ENCODE measurements at places on chromosomes 2 and 18.

DNA sequence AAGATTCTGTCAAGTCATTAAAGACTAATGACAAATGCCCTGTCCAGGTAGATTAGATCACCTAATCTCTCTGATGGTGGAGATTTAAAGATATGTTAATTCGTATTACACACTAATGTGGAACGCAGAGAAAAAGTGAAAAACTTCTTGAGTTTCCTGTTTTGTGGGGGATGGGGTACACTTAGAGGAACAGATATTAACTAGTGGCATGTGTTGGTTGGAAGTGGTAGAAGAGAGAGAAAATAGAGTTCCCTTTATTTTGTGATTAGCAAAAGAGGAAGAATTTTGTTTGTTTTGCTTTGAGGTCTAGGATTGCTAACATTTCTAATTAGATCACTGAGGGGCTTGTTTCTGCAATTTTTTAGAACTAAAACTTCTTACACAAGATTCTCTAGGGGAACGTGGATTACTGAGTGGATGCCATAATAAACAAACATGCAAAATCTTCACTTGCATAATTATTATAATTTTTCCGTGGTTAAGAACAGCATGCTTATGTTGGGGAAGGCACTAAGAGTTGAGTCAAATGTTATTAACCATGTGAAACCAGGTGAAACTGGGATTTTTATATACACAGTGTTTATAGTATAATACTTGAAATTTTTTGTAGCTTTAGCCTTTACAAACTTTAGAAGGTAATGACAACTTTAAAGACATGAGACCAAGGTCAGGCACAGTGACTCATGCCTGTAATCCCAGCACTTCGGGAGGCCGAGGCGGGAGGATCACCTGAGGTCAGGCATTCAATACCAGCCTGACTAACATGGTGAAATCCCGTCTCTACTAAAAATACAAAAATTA, 97.4 kb upstream of the STK17B start:
- DNase-seq: no peak

- DNase-seq: no peak
Observed at GRCh38 chr18:3248062-3248657, 559 bp downstream of the MYL12A start.

- DNase-seq: no peak
Observed at GRCh38 chr2:64462940-64463700, 9.2 kb downstream of the LGALSL start.

DNA sequence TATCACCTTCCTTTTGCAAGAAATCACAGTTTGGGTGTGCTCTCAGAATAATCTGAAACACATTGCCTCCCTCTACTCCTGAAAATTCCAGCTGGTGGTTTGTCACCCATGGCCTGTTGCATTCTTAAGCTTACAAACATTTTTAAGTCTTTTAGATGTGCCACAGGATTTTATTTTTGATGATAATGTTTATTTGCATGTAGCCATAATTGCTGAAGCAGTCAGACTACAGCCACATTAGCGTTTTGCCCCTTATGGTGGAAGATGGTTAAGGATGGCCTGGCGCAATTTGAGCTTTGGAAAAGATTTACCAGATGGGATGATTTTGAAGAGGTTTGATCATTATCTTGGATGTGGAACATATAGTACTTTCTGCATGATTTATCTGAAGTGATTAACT, 439.5 kb downstream of the MEIS1 start:
- DNase-seq: no peak

- DNase-seq: no peak
Observed at GRCh38 chr2:205858881-205859441, 176.7 kb downstream of the NRP2 start.

DNA sequence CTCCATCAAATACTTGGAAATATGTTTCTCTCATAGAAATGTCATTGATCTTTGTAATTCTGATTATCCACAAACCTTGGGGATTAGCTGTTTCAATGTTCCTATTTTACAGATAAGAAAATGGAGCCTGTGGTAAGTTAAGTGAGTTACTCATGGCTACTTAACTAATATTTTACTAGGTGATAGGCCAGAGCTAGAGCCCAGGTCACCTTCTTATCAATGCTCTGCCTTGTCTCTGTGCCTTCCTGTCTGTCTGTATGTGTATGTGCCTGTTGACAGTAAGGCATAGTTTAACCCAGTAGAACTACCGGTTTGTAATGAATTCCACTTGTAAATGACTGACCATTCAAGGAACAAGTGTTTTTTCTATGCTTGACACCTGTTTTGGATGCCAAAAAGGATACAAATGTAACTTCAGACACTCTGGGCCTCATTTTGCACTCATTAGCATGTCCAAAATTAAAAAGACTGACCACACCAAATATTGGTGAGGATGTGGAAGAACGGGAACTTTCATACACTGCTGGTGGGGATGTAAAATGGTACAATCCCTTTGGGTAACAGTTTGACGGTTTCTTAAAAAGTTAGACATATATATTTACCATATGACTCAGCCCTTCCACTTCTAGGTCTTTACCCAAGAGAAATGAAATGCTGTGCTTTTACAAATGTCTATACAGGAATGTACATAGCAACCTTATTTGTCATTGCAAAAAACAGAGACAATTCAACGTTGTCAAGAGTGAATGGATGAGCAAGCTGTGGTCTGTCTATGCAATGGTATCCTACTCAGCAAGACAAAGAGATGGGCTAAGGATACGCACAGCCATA, 19.6 kb upstream of the IL1A start:
- DNase-seq: no peak

DNA sequence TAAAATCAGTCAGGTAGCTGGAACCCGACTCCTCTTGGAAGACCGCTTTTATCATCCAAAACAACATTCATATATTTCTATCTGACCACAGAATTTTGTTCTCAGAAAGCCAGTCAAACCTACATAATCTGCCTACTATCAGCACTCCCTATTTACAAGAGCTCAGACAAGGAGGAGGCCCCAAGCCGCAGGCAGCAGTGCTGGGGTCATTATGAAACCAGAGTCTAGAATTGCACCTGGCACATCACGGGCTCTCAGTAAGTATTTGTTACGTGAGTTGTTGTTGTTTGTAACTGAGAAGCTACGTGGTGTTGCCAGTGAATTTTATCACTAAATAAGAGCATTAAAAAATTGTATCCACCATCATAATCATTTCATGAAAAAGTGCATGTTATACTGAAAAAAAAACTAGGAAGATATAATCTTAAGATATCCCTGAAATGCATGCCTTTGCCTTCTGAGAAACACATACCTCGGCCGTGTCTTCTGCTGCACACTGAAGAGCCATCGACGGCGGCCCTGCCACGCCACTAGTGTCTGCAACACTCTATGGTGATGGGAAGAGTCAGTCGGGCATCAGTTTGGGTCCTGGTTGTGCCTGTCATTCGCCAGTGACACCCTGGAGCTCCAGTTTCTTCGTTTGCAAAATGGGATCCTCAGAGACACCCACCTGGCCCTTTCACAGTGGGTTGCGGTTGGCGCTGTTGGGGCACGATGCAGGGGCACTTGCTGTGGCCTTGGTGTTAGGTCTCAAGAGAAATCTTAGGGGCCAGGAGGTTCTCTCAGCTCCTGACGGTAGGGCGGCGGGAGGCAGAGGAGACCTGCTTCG, 505.9 kb downstream of the EIPR1 start:
- no peak for DNase-seq

- DNase-seq: no peak
Observed at GRCh38 chr2:8547284-8548064, 134.4 kb upstream of the ID2 start.

- no peak for DNase-seq
Observed at GRCh38 chr18:59665057-59666006, 31.9 kb downstream of the CCBE1 start.

- DNase-seq: no peak
Observed at GRCh38 chr2:152466980-152467676, 132.2 kb downstream of the FMNL2 start.

DNA sequence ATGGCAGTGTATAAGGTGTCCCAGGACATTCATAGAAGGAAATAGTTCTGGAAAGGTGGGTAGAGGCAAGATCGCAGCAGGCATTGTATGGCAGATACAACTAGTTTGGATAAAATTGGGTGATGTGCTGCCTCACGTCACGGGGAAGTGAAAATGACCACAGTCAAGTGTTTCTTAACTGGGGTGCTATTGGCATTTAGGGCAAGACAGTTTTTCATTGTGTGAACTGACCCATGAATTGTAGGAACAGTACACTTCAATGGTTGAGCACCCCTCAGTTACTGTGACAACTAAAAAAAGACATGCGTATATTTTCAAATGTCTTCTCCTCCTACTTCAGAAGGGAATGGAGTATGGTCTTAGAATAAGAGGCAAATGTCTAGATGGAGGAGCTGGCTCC, 22.3 kb upstream of the CYRIA start:
- no peak for DNase-seq

DNA sequence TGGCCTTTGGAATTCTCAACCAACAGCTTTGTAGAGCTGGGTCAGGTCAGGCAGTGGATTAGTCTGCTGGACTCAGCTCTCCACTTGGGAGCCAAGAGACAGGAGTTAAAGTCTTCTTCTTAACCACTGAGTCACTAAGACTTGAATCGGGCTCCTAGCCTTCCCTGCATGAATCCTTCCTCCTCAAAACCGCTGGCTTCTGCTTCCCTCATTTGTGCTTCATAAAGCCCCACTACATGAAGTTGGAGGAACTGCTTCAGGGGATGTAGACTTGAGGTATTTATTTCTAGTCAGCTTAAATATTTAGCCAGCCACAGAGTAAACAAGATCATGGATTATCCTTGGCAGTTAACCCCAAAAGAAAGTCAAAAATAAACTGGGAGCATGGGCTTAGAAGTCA, 536.3 kb upstream of the TNP1 start:
- DNase-seq: no peak

GRCh38 chr2:172991031-172991430, 84.6 kb upstream of the MAP3K20 start:
- no peak for DNase-seq

DNA sequence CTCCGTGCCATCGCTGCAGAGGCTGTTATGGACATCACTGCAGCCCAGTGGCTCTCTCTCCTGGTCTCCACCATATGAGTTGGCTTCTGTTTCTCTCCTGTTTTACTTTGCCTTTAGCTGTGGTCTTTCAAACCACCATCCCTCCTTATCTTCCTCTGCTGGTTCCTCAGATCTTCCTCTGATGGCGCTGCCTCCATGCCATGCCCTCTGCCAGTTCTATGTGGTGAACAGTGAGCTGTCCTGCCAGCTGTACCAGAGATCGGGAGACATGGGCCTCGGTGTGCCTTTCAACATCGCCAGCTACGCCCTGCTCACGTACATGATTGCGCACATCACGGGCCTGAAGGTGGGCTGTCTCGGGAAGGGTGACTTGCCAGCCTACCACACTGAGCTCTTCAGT, 13.1 kb downstream of the TYMS start:
- no peak for DNase-seq

DNA sequence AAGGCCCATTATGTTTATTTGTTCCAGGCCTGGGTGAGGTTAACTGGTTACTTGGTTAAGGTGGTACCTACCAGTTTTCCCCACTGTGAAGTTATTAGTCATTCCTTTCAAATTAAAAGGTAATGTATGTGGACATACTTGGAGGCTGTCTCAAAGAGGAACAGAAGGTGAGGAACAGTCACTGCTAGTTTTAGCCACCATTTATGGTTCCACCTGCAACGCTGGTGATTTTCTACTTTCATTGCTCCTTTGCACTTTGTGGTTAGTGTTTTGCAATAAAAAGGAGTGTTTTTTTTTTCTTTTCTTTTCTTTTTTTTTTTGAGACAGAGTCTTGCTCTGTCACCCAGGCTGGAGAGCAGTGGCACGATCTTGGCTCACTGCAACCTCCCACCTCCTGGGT, 6.1 kb upstream of the ST6GAL2 start:
- no peak for DNase-seq

- no peak for DNase-seq
Observed at GRCh38 chr18:37567994-37568359, 2.4 kb upstream of the CELF4 start.

DNA sequence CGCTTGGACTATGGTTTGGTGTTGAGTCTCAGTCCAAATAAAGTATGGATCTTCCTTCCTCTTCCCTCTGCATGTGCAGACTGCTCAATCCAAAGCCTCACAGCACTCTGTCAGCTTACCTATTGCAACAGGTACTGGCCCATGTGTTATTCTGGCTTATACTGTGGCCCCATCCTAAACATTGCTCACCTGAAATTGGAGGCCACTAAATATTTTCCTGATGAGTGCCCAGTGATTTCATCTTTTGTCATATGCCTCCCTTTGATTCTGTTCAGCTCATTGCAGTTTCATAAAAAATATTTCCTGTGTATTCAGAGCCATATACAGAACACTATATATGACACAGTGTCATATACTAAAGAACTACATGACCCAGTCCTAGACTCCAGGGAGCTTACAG, 86.3 kb upstream of the FAM136A start:
- no peak for DNase-seq

- no peak for DNase-seq
Observed at GRCh38 chr2:96993367-96993766, 7.0 kb upstream of the FAM178B start.

GRCh38 chr2:144322379-144322778, 197.5 kb downstream of the ZEB2 start:
- no peak for DNase-seq

DNA sequence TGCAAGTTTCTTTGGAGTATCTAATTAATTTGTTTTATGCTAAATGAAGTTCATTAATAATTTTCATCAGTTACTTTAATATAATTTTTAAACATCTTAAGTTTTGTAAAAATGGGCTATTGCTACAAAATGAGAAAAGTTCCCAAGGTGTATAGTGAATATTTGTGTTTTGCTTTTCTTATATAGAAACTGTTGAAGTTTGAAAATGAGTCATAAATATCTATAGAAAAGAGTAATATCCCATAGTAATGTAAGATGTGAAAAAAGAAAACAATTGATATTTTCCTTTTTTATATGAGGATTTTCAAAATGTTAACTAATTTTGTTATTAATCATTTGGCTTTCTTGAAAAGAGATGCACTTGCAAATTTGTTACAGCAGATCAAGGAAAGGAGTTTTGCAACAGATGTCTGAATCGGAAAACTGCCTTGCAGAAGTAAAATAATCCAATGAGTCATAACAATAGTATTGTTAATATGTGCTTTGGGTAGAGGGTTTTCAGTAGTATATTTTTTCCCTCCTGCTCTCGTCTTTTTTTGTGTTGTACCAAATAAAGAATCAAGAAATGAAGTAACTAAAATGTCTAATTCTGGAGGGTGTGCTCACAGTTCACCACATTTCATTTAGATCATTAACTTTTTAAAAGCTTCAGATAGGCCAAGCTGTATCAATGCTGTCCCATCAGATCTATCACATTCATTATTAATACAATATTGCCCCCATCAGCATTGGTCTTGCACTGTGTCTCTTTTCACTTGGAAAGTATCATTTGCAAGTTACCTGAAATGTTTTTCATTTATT, 15.5 kb downstream of the DUSP19 start:
- DNase-seq: no peak
